ENCODE measurements at places on chromosomes 13 and 19.

- no peak for DNase-seq
These were observed 29.2 kb downstream of the COG6 start for GRCh38 chr13:39684531-39685137.

DNA sequence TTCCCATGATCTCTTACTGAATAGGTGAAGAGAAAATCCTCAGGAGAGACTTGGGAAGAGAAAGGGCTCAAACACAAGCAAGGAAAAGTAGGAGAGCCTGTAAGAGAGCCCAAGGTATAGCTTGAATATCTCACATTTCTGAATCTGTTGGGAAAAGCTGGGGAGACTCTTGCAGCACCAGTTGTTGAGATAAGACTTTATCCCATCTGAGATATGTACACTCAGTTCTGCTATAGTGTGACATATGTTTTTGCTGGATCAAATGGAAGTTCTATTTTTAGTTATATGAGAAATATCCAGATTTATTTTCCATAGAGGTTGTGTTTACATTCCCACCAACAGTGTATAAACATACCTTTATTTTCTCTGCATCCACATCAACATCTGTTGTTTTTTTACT lies 246.1 kb downstream of the NDFIP2 start:
- DNase-seq, result no peak

GRCh38 chr13:25686831-25687470 lies 315.2 kb downstream of the ATP8A2 start:
- DNase-seq, result no peak

- no peak for DNase-seq
These were observed 224.5 kb downstream of the GPC5 start for GRCh38 chr13:91622778-91623550.

DNA sequence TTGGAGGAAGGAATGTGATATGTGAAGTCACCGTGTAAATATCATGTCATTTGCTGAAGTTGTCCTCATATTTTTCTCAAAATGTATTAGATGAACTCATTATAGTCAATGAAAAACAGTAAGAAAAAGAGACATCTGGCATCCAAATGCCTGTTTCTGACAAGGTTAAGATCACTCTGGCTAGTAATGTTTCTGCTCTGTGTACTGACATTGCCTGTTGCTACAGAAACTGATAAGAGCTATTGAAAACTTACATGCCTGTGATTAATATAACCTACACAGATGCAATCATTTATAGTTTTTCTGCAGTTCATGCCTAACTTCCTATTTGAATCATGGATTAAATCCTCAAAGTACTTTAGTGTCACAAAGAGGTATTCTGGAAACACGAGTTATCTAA lies 249.8 kb downstream of the NBEA start:
- DNase-seq, result no peak

DNA sequence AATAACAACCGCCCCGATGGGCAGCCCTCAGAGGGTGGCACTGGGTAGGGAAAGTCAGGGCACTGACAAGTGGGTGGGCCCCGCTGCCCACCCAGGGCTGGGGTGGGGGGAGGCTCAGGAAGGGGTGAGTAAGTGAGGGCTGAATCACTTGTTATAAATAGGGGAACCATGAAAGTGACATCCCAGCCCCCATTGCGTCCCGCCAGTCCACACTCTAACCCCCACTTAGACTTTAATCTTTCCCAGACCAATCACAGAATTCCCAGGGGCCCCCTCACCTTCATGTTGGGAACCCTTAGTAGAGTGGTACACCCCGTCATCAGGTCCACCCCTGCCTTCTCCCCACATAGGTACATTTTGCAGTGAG lies 37.0 kb upstream of the NANOS3 start:
- no peak for DNase-seq

- DNase-seq, result peak; percentile 84
These were observed at the start of gene P2RY11 for GRCh38 chr19:10111405-10111811. TSS of gene P2RY11 (plus strand) at chr19:10111693. CDS start at chr19:10111722, 29 bp downstream.

DNA sequence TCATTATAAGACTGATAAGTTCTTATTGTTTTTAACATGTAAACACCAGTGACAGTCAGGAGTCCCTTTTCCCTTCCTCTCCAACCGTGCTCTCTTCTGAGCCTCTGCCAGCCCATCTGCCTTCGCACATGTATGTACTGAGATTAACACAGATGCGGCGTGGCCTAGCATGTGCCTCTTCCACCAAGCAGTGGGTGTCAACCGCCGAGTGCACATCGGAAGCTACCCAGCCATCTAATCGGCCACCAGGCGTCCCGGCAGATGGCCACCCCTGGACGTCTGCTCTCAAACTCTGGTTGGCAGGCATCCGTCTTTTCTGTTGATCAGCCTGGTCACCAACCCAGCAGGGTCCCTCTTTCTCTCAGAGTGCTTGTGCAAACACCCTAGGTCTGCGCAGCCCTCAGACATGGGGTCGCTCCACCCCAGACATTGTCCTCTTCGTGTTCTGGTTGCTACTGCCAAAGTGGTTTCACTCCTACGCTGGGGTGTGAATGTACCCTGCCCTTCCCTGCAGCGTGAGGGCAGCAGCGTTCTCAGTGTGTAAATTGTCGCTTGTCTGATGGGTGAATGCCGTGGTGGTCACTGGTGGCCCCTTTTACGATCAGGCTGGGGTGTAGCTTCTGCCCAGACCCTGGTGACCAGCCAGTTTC lies 57.7 kb upstream of the LDLR start:
- DNase-seq, result no peak

DNA sequence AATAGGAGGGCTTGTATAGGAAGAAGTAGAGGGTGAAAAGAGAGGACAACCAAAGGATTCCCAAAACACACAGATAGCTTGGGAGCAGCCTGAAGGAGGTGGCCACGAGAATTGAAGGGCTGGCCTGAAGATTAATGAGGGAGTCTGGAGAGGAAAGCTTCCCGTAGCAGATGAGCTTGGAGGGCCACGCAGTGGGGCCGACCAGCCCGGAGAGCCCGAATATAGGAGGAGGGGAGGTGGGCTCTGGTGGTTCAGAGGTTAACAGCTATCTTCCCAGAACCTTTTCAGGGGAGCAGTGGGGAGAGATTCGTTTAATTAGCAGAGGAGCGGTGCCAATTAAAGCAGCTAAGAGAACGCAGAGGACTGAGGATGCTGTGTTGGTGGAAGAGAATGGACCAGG lies 154.9 kb downstream of the STK24 start:
- DNase-seq, result no peak

GRCh38 chr13:21330126-21330861 lies 128.8 kb downstream of the ZDHHC20 start:
- no peak for DNase-seq

GRCh38 chr13:74015137-74015536 lies 119.1 kb downstream of the KLF12 start:
- DNase-seq, result no peak

- DNase-seq, result no peak
These were observed 24.5 kb downstream of the UQCRFS1 start for GRCh38 chr19:29188289-29189032.

DNA sequence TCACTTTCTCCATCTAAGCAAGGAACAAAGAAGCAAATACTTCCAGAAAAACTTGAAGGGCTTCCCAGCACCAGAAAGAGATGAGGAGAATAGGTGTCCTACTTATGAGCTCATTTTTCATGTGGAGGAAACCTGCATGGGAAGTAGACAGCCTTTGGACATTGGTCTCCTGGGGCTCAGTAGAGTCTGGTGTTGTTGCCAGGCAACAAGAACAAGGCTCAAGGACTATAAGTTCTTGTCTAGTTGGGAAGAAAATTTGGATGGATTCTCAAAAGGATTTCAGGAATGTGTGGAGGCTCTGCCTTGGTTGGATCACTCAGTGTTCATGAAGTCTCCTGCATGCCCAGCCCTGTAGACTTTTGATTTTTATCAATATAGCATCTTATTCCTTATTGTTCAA lies 84.5 kb downstream of the MBNL2 start:
- no peak for DNase-seq

- no peak for DNase-seq
These were observed 311.8 kb downstream of the SPRY2 start for GRCh38 chr13:80029170-80029569.

GRCh38 chr13:105543742-105544141 lies 991.7 kb downstream of the EFNB2 start:
- DNase-seq, result no peak

- no peak for DNase-seq
These were observed 2.8 kb downstream of the ZNF749 start for GRCh38 chr19:57437931-57438330.

DNA sequence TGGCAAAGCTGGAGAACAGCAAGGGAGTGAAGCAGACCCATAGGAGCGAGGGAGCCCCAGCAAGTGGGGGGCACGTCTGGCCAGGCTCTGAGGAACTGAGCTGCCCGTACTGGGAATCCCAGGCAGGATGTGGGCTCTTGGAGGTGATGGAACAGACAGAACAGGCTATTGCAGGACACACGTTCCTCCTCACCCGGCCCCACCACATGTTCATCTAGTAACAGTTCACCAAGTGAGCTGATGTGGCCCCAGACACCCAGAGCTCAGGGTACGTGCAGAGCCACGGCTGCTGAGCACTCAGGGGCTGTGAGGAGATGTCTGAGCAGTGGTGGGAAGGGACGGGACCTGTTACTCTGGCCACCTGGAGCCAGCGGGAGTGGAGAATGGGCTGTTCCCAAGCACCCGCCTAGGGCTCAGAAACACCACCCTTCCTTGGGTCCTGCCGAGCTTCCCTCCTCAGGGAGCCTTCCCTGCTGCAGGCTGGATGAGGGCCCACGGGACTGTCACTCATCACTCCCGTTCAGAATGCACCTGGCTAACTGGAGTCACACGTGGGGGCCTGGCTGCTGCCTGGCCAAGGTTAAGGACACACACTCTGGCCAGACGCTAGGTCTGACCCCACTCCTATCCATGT lies 18.4 kb downstream of the ELL start:
- DNase-seq, result no peak

GRCh38 chr19:40524133-40524549 lies 52.5 kb upstream of the SHKBP1 start:
- no peak for DNase-seq

GRCh38 chr13:113040597-113041292 lies 64.8 kb upstream of the F7 start:
- DNase-seq, result no peak

GRCh38 chr13:25923217-25924085 lies 128.4 kb downstream of the SHISA2 start:
- no peak for DNase-seq

DNA sequence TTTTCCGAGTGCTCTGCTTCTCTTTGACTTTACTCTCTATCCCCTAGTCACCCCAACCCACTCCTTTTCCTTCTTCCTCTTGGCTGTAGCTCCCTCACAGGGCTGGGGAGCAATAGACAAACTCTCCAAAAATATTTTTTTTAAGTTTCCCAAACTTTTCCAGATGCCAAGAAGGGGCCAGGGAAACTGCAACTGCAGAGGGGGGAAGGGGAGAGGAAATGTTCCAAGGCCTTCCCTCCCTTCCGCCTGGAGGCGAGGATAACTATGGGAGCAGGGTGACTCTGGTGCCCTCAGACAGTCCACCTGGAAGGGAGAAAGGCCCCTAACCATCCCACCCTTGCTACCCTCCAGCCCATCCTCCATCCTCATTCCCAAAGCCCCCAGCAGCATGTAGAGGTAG lies 49.4 kb downstream of the LYL1 start:
- DNase-seq, result no peak

- DNase-seq, result no peak
These were observed 477 bp downstream of the PIP5K1C start for GRCh38 chr19:3699741-3700241.

GRCh38 chr13:20140487-20140886 lies 20.4 kb downstream of the GJA3 start:
- no peak for DNase-seq

DNA sequence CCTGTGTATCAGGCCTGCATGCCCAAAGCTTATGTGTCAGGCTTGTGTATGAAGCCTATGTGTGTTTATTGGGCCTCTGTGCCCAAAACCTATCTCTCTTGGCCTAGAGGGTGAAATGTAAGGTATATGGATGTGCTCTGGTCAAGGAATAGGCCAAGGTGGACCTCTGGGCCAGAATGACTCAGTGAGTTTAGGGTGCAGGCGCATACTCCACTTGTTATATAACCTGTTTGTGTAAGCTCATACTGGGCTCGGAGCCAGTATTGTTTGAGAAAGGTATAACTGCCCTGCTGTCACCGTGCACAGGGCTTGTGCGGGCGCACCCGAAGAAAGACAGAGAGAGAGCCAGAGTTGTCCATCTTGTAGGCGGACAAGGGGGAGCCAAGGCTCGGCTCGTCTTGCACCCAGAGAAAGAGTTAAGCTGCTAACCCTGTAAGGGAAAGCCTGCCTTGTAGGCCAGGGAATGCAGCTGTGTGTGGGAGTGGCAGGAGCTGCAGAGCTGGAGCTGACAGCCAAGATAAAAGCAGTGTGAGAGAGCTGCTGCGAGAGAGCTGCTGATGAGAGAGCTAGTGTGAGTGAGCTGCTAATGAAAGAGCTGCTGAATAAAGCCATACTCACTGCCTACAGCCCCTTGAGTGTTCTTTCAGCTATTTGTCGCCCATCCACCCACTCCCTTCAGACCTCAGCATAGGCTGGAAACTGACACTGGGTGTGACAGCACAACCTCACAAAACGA lies 43.4 kb upstream of the N4BP2L1 start:
- no peak for DNase-seq

DNA sequence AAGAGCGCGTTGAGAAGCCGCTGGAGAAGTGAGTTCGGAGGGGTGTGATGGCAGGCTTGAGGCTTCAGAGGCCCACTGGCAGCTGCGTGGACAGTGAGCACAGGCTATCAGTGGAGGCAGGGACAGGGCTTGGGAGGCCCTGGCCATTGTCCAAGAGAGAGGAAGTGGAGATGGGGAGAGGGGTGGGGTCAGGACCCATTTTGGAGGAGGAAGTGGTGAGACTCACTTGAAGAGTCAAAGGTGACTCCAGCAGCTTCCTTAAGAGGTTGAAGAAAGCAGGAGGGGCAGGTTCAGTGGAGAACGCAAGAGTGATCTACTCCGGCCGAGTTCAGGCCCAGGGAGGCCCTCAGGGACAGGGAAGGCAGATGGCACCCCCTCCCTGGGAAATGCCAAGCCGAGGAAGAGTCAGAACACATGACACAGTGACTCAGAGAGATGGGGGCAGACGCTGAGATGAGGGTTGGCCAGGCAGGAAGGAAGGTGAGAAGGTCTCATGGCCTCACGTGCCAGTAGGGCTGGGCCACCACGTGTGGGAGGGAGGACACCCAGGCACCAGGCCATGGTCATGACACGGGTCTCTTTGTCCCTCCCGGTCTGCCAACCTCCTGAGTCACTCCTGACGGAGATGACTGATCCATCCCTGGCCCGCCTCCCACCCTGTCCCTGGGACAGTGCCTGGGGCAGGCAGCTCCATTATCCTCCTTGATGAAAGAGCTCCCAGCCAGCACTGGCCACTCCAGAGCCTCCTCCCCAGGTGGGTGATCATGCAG lies 10.1 kb upstream of the CD22 start:
- no peak for DNase-seq

Data from stimulated activated naive B cell treated with anti-CD40 and anti-IgM and Interleukin-4, amounts not matched to agents 10 μg/mL and 1 μg/mL and 100 μg/mL, for 72 hours (primary cell).